ENCODE measurements at places on chromosomes 16 and 17.

DNA sequence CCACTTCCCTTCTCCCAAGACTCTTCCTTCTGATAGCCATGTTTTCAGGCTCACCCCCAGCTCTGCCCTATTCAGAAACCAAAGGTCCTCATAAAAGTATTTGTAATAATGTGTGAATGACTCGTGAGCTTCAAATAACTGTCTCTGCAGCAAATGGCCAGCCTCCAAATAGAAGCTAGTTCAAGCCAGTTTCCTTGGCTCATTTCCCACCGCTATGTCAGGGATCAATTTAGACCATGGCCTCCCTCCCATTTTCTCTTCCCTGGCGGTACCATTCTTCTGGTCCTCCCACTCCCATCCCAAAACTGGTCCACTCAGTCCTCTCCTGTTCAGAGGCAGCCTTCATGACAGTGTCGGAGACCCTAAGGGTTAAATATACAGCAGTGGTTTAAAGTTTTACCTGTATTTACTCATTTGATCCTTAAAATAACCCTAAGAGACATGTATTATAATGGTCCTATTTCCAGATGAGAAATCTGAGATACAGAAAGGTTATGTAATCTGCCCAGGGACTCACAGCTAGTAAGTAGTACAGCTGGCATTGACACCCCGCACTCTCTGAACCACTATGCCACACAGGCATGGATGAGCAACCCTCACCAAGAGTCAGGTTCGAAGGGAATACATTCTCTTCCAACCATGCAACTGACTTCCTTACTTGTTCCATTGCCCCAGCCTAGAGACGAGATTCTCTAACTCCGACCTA, 42.9 kb downstream of the GAS7 start:
- DNase-seq: no peak

GRCh38 chr16:89187032-89187769, 13.1 kb downstream of the SLC22A31 start:
- no peak for DNase-seq

DNA sequence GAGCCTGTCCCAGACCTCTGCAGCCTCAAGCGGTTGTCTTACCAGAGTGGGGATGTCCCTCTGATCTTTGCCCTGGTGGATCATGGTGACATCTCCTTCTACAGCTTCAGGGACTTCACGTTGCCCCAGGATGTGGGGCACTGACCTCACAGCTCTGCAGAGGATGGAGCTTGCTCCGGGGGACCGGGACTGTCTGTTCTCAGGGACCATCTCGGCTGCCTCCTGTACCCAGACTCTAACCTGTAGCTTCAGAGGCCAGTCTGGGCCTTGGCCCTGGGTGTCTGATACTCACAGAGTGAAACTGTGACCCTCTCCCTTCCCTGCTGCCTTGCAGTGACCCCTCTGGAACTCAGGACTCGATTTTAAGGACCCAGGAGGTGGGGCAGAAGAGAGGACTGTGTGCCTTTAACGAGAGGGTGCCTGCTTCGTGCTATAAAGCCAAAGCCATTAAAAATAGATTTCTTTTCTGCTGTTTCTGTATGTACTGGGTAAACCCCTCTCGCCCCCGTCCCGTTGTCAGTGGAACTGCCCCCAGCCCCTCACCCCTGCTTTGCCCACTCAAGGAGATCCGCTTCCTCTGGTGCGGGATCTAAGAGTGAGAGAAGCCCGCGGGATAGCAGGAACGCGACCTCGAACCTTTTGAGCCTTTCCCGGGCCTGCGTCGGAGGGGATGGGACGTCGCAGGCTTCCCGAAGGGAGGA, 1.1 kb upstream of the LLGL2 start:
- no peak for DNase-seq

GRCh38 chr17:68195667-68196393, 52.0 kb upstream of the AMZ2 start:
- no peak for DNase-seq

- no peak for DNase-seq
These were observed 40.7 kb upstream of the GPR139 start for GRCh38 chr16:20114356-20114755.

DNA sequence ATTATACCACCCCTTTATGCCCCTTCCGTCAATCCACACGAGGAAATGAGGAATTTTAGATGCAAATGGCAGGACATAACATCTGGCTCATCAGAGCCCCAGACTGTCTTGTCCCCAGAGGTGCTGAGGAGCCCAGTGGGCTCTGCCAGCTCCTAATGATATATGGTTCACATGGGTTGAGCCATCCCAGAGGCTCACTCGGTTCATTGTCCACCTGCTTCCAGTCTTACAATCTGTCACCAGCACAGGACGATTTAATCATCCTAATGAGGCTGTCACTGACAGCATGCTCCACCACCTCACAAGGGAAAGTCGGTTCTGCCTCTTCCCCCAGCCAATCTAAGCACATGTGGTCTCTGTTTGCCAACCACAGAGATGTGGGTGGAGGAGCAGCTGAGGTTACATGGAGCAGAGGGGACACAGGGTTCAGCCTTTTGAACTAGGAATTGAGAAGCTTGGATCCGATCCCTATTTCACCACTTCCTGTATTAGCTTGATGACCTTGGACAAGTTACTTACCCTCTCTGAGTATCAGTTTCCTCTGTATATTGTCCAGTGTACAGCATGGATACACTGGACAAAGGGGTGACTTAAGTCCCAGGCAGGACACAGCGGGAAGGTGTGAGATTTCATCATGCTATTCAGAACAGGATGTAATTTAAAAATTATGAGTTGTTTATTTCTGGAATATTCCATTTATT, 27.0 kb upstream of the DHX8 start:
- no peak for DNase-seq

GRCh38 chr17:56681561-56682266, 88.2 kb downstream of the NOG start:
- DNase-seq: no peak

DNA sequence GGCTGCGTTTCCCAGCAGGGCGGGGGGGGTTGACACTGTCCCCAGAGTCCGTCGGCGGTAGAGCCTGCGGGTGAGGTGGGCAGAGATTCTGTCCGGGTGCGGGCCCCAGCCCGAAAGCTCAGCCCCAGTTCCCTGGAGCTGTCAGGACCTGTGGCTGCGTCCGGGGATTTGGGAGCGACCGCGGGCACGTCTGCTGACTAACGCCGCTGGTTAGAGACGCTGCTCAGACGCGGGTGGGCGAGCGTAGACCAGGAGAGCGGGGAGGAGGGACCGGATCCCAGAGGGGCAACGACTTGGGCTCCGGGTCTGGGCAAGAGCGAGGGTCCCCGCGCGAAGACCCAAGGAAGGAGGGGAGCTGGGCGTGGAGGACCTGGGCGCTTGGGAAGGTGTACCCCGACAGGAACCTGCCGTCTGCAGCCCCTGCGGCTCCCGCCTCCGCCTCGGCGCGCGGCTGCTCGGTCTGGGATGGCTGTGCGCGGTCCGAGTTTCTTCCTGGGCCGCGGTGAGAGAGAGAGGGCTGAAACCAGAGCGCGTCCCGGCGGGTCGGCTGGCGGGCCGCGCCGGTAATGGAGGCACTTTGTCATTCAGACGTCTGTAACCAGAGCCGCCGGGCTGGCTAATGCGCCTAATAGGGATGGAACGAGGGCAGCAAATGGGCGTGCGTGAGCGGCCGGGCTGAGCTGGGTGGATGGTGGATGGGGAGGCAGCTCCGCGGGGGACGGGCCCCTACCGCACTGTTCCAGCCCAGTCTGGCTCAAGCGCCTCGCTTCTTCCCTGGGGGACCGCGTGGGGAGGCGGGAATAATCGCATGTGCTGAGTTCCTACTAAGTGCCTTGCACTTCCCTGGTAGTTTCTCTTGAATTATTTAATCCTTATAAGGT, 2.3 kb downstream of the NGFR start:
- peak; percentile 64 for DNase-seq

- DNase-seq: no peak
These were observed 99.6 kb downstream of the CA4 start for GRCh38 chr17:60249290-60249826.

DNA sequence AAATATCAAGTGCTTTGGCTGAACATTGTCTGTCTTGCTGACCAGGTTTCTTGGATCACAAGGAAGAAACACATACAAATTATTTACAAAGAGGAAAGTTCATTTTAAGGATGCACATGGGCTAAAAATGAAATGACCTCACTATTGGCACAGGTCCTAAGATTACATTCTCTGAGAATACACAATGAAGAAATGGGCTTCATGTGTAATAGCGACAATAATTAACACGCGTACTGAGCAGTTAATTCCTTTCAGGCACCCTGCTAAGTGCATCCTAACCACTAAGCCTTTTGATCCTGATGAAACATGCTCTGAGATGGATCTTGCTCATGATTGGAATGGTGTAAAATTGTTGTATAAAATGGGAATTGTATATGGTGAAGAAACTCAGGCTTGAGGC, 429.0 kb downstream of the HS3ST4 start:
- DNase-seq: no peak

DNA sequence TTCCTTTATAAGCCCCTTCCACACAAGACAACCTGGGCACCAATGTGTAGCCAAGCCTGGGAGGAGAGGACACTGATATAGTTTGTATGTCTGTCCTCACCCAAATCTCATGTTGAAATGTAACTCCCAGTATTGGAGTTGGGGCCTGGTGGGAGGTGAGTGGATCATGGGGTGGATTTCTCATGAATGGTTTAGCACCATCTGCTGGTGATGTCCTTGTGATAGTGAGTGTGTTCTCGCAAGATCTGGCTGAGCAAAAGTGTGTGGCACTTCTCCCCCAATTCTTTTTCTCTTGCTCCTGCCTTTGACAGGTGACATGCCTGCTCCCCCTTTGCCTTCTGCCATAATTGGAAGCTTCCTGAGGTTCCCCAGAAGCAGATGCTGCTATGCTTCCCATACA, 135.8 kb downstream of the USP31 start:
- DNase-seq: no peak

DNA sequence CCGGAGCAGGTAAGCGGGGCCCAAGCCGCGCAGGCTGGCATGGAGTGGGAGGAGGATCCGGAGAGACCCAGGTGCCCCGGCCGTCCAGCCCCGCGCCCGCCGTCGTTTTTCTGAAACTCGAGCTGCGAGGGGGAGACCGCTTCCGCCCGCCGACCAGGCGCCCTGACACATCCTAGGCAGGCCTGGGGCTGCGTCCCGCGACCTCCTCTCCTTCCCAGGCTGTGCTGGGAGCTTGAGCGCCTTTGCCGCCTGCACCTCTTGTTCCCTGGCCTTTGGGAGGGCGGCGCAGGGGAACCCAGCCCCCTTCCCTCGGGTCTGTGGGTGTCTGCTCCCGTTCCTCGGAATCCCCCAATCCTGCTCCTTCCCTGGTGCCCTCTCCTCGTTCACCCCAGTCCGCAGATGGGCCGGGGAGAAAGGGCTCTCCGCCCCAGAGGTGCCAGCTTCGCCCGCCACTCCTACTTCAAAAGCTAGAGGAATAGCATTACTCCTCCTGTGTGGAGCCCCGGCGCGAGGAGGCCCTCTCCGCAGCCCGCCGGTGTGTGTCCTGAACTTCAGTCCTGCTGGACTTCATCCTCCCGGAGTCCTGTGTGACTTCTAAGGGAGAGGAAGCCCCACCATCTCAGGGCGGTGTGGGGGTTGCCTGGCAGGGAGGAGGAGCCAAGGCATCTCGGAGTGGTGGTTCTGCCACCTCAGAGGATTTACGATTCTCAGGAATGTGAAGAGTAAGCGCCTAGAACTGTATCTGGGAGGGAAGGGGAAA, 1.0 kb downstream of the NHERF1 start:
- DNase-seq: no peak

- DNase-seq: no peak
These were observed 1.3 kb downstream of the TUBB3 start for GRCh38 chr16:89924297-89924924.

- no peak for DNase-seq
These were observed 92.9 kb downstream of the RGS9 start for GRCh38 chr17:65230040-65230439.

DNA sequence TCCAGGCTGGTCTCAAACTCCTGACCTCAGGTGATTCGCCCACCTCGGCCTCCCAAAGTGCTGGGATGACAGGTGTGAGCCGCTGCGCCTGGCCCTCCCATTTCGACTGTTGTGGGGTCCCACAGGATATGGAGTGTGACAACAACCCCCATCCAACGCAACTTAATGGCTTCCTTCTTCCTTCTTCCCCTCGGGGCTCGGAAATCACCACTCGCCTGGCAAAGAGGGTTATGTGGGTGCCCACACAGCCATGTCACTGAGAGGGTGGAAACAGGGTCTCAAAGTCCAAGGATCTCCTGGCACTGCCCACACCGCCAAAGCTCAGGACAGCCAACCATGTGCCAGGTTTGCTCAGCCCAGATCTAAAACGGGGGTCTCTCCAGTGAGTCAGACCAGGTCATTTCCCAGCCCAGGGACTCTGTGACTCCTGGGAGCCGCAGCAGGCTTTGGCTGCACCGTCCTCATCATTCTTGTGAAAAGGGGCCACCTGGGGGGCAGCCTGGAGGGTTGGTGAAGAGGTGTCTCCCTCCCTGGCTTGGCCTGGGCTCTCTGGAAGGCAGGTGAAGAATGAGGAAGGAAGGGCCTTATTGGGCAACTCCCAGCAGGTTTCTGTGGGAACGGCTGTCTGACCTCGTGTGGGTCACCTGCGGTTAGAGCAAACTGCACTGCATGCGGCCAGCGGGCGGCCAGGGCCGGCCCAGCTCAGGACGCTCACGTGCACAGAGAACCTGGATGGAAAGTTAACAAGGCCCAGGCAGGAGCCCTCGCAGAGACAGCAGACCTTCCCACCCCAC, 25.3 kb upstream of the LITAF start:
- DNase-seq: peak; percentile 23

GRCh38 chr16:265002-265529, 10.7 kb downstream of the RGS11 start:
- DNase-seq: no peak

DNA sequence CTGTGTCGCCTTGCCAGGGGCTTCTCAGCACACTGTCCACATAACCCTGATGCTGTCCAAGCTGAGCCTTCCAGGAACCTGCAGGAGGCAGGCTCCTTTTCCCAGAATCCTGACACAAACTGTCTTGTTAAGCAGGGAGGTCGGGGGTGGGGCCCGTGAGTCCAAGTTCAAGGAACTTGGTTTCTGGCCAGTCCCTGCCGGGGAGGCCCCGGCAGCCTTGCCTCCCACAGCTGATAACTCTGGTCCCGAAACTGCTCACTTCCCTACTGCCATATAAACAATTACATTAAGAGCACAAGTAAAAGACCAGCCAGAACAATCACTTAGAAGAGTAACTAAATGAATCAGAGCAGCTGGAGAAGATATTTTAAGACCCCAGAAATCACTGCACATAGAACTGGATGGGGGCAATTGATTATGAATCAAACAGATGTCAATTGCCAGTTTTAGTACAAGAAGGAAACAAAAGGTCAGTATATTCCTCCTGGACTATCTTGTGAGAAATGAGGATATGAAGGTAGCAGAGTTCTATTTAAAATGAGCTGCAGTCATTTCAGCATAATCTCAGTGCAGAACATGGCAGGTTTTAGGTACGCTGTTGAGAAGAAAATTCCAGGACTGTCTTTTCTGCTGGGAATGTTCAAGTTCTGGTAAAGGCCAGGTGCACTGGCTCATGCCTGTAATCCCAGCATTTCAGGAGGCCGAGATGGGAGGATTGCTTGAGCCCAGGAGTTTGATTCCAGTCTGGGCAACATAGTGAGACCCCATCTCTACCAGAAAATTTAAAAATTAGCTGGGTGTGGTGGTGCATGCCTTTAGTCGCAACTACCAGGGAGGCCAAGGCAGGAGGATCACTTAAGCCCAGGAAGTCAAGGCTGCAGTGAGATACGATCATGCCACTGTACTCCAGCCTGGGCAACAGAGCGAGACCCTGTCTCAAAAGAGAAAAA, 169.8 kb downstream of the PITPNC1 start:
- DNase-seq: peak; percentile 93

Measured in testis (tissue), 5 donors.